HFFc6 (cell line): ENCODE measurements at places on chromosomes 3 and 15. TPM values are rescaled to one million over a fixed set of nuclear protein-coding genes. Genes with fewer than 3 reads are reported as not detected.

DNA sequence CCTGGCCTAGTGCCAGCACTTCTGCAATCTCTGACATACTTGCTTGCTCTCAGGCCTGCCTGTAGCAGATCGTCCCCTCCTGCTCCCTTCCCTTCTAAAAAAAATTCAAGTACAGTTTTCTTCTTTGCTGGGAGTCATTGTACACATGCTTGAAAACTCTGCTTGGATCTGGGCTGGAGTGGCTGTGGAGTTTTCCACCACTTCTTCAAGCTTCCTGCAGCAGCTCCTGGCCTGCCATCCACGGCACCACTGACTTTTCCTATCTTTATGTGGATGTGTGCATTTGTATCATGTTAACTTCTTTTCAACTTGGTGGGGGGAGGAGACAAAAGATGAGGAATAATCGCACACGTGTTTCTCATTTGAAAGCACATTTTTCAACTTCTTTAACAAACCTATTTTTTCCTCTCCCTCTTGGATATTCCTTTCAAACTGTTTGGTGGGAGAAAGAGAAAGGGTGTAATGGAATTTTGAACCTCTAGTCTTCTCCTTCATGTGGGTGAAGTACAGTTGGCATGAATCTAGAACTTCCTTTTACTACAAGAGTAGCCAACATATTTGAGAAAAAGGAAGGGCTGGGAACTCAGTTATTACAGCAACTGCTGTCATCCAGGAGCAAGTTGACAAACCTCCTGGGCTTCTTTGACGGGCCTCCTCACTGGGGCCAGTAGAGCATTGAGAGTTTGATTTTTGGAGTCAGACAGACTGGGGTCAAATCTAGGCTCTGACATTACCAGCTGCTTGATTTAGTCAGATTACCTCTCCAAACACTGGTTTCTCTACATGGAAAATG lies 61.2 kb upstream of the LRTM1 start:
- DNase-seq: peak; percentile 54

GRCh38 chr3:11291808-11292207 lies 19.6 kb downstream of the ATG7 start:
- no peak for DNase-seq

Gene CELSR3
- 1.6 to 3.6 TPM (median 1.9 TPM) in 3 replicates for total RNA-seq

- DNase-seq: peak; percentile 71
Measured at GRCh38 chr15:75673426-75674235, 25.9 kb downstream of the SNX33 start.

Gene GOLGA8A
- 0.89 to 2.2 TPM (median 1.4 TPM) in 3 replicates for total RNA-seq

Gene IL5RA
- not detected in 3 replicates for total RNA-seq

DNA sequence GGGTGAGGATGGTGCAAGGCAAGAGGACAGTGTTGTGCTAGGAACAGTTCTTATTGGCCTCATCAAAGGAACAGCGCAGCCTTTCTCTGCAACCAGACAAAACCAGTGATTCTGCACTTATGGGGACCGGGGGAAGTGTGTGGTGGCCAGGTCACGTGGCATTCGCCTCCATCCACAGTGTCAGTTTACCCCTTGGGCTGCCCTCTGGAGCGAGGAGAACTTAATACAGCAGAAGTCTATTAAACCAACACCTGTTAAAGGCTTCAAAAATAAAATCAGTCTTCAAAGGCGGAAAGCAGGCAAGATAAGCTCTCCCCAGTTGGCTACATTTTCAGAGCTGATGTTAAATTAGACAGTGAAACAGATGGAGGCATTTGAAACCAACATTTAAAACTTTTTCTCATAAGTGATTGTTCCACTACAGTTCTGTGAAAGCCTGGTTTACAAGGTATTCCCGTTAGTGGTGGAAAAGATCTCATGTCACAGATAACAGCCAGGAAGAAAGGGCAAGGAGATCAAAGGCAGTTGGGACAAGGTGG lies 75.2 kb downstream of the LRIG1 start:
- DNase-seq: no peak

- DNase-seq: no peak
Measured at GRCh38 chr3:36945333-36945980, 603 bp upstream of the TRANK1 start.

GRCh38 chr3:143412084-143412483 lies 292.5 kb downstream of the CHST2 start:
- DNase-seq: no peak

Gene SLC22A14
- 0.13 TPM in 1 of 3 replicates, not detected in the others for total RNA-seq

Gene LRRC15
- total RNA-seq: 118 to 189 TPM (median 126 TPM) in 3 replicates

Gene SERINC4
- total RNA-seq: 0.09 TPM in 1 of 3 replicates, not detected in the others

Gene PTX3
- total RNA-seq: 20.3 to 48.2 TPM (median 30.3 TPM) in 3 replicates

DNA sequence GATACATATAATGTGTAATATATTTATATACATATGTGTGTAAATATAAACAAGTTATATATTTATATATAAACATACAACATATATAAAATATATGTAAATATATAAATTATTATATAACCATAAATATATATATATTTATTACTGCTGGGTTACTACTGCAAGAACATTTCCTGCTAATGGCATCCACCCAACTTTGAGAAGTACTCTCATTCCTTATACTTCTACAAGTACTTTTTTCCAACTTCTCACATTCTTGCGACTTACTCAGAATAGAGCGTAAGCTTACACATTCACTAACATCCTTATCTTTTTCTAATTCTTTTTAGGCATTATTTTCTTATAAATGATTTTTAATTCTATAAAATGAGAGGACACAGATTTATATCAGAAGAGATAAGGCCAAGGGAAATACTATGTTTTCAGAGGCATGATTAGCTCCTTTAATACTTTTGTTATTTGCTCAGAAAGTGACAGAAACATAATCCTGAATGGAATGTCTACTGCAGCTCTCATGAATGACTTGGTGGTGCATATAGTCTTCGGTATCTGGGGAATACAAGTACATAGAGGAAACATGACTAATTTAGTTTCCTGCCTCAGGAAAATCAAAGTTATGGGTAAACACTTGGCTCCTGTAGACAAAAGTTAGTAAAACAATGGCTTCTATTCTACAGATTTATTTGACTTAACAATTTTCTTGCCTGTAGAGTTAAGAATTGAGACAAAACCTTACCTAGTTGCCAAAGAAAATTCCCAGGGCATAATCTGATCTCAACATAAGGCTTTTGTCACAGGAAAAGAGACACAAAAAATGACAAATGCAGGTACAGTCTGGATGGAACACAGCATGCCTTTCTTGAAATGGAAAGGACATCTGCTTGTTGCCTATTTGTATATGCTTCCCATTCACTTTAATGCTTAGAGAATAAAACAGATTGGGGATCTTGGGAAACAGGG lies 453.9 kb downstream of the SQOR start:
- peak; percentile 9 for DNase-seq

GRCh38 chr3:192577271-192577670 lies 150.1 kb downstream of the FGF12 start:
- DNase-seq: no peak

DNA sequence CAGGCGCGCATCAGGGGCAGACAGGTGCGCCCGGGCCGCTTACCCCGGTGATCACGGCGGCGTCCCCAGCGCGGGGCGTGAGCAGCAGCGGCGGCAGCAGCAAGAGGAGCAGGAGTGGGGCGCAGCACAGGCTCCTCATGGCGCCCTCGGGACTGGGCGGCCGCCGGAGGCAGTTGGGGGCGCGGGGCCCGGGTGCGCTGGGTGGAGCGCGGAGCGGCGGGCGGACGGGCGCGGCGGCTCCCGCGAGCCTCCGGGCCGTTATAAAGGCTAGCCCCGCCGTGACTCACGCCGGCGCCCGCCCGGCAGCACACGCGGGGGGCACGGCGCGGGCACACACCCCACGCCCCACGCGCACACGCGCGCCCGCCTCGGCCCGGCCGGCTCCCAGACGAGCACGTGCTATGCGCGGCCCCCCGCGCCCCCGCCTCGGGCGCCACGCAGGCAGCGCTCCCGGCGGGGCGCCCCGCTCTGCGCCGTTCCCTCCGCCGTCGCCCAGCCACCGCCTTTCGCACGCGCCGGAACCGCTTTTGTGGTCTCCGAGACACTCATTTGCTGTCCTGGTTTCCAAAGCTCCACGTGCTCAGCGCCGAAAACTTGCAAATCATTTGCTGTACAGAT lies at the start of gene PROK2:
Gene PROK2 (minus strand): TSS at position 235 of the 618 bp plus-strand sequence. CDS start 96 bp downstream, at position 139.
- no peak for DNase-seq

DNA sequence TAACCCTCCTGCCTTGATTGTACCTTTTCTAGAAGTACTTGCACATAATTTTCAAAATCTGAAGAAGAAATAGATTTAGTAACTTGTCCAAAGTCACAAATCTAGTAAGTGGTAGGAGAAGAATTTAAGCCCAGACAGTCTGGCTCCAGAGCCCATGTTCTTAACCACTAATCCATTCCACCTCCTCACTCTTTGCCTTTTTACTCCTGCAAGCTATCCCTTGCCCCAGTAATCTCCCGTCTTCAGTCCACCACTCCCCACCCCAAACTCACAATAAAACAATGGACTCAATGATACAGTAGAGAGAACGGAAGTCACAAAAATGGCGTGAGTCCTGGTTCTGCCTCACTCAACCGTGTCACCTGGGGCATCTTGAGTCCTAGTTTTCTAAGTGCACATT lies 48.7 kb downstream of the SETMAR start:
- DNase-seq: no peak

Gene ALG3
- 59.8 to 73.1 TPM (median 70.0 TPM) in 3 replicates for total RNA-seq

GRCh38 chr3:178743297-178743696 lies 207.1 kb downstream of the KCNMB2 start:
- DNase-seq: no peak

GRCh38 chr3:62624185-62624584 lies 250.8 kb upstream of the FEZF2 start:
- DNase-seq: no peak

DNA sequence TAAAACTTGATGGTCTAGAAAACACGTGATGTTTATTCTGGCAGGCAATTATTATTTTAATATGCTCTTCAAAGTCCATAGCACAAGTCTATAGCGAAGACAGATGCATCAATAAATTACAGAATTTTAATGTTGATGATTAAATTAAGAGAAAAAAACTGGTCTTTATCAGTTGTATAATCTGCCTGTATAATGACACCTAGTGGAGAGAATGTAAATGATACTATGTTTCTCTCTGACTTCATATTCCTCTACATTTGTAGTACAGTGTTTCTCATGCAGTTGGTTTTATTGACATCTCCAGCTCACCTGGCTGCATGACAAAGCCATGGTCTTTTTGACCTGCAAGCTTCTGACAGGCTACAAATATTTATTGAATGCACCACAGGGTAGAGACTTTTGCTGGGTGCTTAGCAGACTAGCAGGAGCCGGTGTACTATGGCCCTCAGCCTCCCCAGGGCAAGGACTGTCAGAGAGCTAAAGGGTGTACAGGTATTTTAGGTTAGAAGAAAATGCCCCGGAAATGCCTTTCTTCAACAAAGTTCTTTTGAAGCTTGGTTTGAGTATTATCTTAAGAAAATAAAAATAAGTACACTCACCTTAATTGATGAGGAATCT lies 289.9 kb downstream of the GAP43 start:
- peak; percentile 1 for DNase-seq

DNA sequence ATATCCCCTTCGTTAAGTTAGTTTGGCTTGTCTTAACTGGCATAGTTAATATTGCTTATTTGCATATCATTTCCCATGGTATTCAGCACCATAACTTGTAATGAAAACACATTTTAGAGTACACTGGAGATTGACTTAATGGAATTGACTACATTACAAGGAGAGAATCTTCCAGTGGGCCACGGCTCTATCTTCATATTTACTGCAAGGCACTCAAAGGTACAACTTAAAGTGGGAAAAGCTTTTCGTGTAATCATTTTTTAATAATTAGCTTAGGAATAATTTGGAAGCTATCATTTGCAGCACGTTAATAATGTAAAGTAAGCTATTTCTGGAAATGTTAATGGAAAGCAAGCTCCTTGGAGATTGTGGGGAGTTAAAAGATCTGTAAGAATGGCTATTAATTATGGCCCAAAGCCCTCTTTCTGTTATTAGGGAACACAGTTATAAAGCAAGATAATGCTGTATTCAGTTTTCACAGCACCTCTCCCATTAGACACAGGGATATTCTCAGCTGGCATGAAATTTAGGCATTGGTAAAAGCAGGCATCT lies 551.5 kb upstream of the RGMA start:
- DNase-seq: no peak

- no peak for DNase-seq
Measured at GRCh38 chr15:67161412-67161811, 93.0 kb downstream of the AAGAB start.
